D721Med (cell line): ENCODE measurements at places on chromosomes 5 and 9.

- no peak for DNase-seq
Observed at GRCh38 chr9:69155341-69156030, 18.6 kb upstream of the TJP2 start.

DNA sequence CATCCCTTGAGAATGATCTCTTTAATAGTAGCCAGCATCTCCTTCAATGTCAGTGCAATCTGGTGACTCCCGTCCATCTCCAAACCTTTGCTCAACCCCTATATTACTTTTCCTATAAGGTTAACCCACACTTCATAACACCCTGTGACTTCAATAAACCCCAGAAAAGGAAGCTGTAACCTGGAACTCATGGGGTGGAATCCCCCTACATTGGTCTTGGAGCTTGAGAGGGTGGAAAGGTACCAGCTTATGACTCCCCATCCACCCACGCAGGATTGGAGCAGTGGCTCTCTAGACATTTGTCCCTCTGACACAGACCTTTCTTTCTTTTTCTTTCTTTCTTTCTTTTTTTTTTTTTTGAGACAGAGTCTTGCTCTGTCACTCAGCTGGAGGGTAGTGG, 54.7 kb upstream of the ZFR start:
- no peak for DNase-seq

GRCh38 chr9:93903886-93904648, 51.1 kb downstream of the BARX1 start:
- DNase-seq, result no peak

- DNase-seq, result peak; percentile 22
Observed at GRCh38 chr5:71475788-71476384, 20.4 kb downstream of the BDP1 start.

- DNase-seq, result no peak
Observed at GRCh38 chr5:127634007-127634406, 14.9 kb upstream of the CTXN3 start.

DNA sequence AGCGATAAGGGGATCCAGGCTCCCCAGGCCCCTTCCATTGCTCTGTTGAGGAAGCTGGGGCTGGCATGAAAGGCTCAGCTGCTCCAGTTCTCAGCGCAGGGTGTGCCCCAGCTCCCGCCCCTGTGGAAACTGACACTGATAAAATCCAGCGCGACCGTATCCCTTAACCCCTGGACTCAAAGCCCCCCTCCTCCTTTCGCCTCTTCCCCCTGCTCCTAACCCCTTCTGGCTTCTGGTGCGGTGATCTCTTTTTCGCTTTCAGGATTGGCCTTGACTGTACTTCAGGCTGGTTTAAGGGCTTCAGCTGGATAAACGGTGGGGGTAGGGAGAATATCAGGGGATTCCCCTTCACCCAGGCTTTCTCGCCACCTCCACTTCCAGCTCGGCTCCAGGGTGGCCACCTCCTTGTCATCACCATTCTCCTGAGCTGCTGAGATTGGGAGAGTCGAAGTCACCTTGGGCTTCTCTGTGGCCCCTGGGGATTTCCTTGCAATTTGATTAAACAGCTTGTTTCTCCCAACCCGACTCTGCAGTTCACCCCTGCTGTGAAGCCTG, 843 bp downstream of the BSPRY start:
- DNase-seq, result no peak

GRCh38 chr5:151285683-151286082, 17.9 kb downstream of the SLC36A3 start:
- DNase-seq, result no peak

GRCh38 chr5:149693482-149693881, 36.6 kb upstream of the PPARGC1B start:
- DNase-seq, result no peak

DNA sequence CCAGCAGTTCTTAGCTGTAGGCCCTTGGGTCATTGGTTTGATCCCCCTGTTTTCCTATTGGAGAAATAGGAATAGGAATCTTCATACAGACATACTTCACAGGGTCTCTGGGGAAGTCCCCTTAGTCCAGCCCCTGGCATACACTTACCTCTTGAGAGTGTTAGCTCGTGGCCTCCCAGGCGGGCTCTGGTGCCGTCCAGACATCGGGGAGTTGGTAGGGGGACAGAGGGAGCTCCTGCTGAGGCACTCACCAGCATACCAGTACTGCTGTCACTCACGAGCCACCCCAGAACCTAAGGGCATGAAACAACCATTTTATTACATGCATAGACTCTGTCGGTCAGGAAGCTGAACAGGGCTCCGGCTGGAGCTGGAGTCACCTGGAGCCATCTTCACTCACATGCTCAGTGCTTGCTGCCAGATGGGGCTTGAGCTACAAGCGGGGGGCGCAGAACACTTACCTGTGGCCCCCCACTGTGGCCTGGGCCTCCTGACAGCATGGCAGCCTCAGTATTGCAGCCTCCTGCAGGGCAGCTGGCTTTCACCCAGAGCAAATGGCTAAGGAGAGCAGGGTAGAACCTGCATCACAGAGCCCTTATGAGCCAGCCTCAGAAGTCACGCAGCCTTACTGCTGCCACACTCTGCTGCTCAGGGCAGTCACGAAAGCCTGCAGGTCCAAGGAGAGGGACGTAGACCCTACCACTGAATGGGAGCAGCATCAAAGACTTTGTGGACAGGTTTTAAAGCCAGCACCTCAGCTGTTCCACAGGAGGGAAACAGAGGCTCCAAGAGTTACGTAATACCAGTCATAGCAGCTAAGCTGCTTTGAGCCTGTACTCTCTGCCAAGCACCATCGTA, 58.3 kb upstream of the ANGPTL2 start:
- DNase-seq, result no peak

DNA sequence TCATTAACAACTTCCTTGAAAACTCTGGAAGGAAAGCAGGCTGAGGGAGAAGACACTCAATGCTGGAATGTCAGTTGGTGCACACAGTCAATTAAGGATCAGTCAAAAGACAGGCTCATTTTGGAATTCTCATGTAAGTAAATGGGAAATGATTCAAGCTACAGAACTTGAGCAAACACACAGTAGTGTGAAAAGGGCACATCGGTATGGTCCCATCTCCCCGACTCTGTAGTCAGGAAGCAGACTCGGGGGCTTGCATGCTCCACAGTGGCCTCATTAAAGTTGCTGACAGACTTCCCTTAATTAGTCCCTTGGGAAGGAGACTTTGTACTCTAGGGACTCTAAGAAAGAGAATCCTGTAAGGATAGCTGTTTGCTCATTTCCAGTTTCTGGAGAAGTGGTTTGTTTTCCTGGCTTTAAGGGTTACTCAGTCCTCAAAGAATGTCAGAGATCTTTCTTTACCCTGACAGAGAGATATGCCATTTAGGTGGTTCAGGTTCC, 339.2 kb downstream of the ADAMTS6 start:
- no peak for DNase-seq

- no peak for DNase-seq
Observed at GRCh38 chr5:139295346-139296057, 2.0 kb downstream of the MATR3 start.

DNA sequence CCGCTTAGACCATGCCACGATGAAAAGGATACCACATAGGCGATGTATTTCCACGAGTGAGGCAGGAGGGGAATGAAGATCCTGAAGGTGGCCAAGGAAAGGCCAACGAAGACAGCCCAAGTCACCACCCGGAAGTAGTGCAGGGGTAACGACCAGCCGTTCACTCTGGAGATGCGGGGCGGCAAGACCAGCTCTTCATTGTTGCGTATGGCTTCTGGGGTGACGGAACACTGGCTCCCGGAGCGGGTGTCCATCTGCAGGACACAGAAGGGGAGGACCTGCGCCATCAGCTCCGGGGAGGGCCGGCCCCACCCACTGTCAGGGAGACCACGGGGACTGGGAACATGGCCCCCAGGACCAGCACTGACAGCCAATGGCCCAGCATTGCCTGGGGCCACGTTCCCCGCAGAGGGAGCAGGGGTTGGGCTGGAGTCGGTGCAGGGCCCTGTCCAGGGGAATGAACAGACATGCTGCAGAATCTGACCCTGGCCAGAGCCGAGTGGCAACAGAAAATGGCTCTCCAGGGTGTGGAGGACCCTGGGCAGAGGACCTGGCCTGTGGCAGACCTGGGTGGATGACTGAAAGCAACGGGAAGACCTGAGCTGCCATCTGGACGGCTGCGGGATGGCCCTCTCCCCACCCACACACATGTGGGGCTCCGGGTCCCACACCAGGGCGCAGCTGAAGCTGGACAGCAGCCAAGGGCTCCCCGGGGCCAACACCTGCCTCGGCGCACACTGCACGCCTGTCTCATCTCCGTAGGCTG, 17.7 kb downstream of the ZDHHC11B start:
- DNase-seq, result no peak
